NCI-H510A (cell line): ENCODE measurements at places on chromosomes 16 and 17.

- no peak for DNase-seq
Measured at GRCh38 chr17:66580184-66580955, 254.5 kb upstream of the CACNG5 start.

DNA sequence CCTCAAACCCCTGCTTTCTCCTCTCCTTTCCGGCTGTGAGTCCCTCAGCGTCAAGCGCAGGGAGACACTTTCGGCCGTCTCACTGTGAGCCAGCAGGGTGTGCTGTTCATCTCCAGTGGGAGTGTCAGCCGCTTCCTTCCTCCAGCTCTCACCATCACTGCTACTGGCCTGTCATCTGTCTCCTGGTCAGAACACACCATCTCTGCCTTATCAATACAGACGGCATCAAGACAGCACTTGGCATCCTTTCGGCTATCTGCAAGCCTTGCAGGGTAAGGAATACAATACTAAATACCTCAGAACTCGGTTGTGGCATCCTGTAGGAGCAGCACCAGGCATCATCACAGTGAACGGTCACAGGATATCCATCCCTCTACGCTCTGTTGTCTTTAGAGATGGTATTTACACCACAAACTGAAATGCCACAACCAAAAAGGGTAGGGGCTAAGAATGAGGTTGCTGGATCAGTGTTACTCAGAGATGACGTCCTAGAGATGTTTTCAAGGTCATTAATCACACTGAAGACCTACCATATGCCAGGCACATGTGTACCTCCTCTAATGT lies 20.7 kb upstream of the CMTM4 start:
- DNase-seq: no peak

DNA sequence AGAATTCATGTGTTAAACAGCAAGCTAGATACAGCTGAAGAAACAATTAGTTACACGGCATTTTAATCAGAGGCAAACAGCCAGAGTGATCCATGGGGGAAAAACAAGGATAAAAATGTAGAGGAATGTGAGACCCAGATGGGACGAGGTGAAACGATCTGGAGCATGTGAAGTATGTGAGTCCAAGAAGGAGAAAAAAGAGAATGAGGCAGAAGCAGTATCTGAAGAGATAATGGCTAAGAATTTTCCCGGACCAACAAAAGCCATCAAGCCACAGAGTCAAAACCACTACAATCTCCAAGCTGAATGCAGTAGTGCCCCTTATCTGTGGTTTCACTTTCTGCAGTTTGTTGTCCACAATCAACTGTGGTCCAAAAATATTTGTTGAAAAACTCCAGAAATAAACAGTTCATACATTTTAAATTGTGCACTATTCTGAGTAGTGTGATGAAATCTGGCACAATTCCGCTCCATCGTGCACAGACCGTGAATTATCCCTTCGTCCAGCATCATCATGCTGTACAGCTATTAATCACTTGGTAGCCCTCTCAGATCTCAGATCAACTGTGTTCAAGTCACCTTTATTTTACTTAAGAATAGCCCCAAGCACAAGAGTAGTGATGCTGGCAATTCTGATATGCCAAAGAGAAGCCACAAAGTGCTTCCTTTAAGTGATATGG lies 18.8 kb downstream of the MYH10 start:
- no peak for DNase-seq

DNA sequence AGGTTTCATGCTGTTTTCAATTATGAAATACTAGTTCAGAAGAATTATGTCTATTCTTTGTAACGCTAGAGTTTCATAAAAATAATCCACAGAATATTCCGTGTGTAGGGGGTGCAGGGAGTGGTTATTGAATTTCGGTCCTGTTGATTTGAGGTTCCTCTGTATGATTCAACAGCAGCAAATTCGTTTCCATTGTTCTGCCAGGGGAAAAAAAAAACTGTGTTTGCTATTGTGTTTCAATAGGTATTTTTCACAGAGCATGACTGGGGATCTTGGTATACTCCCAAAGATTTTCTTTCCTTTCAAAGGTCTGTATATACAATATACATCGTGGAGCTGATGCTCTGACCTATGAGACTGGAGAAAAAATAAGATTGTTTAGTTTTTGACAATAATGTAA lies 15.8 kb downstream of the SHISA9 start:
- DNase-seq: no peak
